ENCODE measurements at places on chromosomes 6 and 20.

GRCh38 chr6:30411515-30412207 lies 66.7 kb downstream of the RPP21 start:
- DNase-seq: peak; percentile 38

- no peak for DNase-seq
These were observed 99.5 kb downstream of the MAN1A1 start for GRCh38 chr6:119250036-119250435.

DNA sequence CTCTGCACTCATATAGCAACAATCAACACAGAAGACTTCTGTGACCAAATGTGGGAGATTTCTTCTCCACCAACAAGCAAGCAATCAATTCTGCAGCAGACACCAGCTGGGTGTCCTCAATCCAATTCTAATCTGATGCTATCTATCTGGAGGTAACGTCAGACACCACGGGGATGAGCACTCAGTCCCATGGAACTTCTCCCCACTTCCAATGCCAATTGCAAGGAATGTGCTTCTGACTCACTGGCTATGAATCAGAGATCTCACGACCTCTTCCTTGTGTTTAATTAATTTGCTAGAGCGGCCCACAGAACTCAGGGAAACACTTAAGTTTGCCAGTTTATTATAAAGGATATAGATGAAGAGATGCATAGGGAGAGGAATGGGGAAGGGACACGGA lies 103.5 kb upstream of the SIRPG start:
- DNase-seq: no peak

- no peak for DNase-seq
These were observed 150.8 kb downstream of the ASCC3 start for GRCh38 chr6:100730001-100730980.

- DNase-seq: no peak
These were observed 11.8 kb downstream of the SMOC2 start for GRCh38 chr6:168452685-168453377.

- no peak for DNase-seq
These were observed 2.4 kb downstream of the MARCKS start for GRCh38 chr6:113859349-113860180.

GRCh38 chr6:156774863-156775405 lies 2.2 kb upstream of the ARID1B start:
- DNase-seq: no peak

- DNase-seq: no peak
These were observed 102.5 kb downstream of the SASH1 start for GRCh38 chr6:148445116-148445515.

DNA sequence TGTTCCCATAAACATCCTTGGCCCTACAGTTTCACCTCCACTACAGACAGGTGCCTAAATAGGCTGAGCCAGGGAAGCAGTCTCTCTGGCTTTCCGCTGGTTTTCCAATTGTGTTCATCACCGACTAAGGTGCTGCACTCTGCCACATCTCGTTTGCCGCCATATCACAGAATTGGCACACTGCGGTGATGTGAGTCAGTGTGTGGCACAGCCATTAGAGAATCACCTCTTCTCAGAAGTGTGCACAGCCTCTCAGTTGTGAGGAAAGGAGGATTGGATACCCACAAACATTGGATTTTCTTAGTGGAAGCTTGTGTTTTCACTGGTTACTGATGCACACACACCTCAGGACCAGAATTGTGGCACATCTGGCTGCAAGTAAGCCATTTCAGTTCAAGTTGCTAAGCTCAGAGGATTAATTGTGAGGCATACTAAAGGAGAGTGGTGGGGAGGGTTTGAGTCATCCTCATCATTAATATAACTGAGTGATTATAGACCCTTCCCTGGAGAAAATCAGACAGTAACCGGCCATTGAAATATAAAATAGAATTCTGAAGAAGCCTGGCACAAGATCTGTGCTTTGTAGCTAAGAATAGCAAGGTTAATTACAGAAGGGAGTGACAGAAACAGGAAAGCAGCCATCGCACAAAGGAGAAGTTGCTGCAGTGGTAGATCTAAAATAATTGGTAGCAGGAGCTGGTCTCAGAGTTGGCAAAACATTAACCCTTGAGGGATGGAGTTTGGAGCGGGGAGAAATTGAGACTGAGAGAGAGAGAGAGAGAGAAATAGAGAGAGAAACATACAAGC lies 506.9 kb downstream of the LMBRD1 start:
- DNase-seq: no peak

DNA sequence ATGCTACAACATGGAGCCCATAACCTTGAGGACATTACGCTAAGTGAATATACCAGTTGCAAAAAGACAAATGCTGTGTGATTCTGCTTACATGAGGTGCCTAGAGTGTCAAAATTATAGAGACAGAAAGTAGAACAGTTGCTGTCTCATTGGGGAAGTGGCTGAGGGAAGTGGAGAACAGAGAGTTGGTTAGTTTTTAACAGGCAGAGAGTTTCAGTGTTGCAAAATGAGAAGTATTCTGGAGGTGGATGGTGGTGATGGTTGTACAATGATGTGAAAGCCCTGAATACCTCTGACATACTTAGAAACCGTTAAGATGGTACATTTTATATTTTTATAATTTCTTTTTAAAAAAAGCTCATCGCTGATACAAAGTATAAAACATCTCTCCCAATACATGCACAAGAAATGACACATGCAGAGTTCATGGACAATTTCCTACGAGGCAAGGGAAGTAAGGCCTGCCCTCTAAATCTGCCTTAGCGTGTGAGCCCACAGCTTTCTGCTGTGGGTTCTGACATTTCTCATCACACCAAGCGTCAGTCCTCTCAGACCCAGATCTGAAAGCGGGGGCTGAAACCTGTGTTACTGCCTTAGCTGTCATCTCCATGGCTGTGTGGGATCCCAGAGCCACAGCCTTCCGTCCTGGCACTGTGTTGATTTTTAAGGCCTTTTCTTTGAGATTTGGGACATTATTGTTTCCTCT lies 126.0 kb downstream of the RNASET2 start:
- no peak for DNase-seq

DNA sequence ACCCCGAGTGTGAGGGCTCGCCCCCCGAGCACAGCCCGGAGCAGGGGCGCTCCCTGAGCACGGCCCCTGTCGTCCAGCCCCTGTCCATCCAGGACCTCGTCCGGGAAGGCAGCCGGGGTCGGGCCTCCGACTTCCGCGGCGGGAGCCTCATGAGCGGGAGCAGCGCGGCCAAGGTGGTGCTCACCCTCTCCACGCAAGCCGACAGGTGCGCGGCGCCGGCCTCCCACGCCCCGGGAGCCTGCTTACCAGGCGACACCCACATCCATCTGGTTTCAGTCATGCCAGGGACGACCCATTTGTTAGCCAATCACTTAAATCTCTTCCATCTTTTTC lies 73.5 kb upstream of the PBOV1 start:
- no peak for DNase-seq

DNA sequence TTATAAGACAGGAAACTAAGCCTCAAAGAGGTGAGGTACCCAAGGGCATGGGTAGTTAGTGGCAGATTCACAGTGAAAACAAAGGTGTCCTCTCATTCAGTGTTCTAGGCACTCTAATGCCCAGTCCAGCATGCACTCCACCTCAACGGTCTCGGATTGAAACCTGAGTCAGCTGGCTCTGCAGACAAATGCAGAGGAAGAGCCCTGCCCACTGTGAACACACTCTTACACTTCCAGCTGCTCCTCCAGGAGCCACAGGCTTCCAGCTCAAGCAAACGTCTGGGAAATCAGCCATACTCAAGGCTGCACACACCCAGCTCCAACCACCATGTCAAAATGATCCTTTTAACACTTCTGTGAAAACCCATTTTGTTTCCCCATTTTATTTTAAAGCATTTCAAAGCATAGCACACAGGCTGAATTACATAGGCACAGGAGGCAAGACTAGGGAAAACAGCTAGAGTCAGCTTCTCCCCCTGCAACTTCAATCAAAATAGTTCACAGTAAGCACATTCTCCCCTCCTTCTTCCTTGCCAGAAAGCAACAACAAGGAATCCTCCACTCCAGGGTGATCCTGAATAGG lies 3.0 kb upstream of the IL17A start:
- no peak for DNase-seq

Measured in stimulated activated CD4-positive, alpha-beta T cell treated with anti-CD3 and anti-CD28 coated beads, Interleukin-15, amount 100 ng/mL, for 1 hour (primary cell).